ENCODE measurements at places on chromosomes 4 and X. TPM values are rescaled to one million over a fixed set of nuclear protein-coding genes. Genes with fewer than 3 reads are reported as not detected.

Gene VEGFC
- 0.26 TPM for total RNA-seq

Gene SASH3
- total RNA-seq = not detected

Gene CWH43
- total RNA-seq = not detected

Gene PRKX
- total RNA-seq = 22.9 TPM

Gene AFM
- not detected for total RNA-seq

Gene ARSJ
- 10.1 TPM for total RNA-seq
